Left forelimb (tissue), 1 donor: ENCODE measurements at places on chromosomes 16 and 17.

- DNase-seq: no peak
Measured at GRCh38 chr16:67346341-67346740, 19.7 kb downstream of the LRRC36 start.

DNA sequence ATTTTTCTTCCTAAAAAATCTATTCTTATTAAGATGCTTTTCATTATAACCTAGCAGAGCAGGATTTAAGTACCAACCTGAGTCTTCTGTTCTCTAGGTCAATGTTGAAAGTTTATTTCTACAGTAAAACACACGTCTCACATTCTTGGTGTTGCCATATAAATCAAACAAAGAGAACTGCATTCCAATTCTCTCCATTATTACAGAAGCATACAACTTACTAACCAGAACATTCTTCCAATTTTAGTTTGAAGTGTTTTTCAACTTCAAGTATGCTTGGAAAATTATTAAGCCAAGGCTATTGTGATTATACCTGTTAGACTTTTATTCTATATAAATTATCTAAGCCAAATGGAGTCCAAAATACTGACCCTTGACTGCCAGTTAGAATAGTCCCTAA is 110.4 kb upstream of the PMFBP1 start:
- no peak for DNase-seq

- DNase-seq: no peak
Measured at GRCh38 chr16:15450624-15451023, 16.2 kb downstream of the BMERB1 start.

DNA sequence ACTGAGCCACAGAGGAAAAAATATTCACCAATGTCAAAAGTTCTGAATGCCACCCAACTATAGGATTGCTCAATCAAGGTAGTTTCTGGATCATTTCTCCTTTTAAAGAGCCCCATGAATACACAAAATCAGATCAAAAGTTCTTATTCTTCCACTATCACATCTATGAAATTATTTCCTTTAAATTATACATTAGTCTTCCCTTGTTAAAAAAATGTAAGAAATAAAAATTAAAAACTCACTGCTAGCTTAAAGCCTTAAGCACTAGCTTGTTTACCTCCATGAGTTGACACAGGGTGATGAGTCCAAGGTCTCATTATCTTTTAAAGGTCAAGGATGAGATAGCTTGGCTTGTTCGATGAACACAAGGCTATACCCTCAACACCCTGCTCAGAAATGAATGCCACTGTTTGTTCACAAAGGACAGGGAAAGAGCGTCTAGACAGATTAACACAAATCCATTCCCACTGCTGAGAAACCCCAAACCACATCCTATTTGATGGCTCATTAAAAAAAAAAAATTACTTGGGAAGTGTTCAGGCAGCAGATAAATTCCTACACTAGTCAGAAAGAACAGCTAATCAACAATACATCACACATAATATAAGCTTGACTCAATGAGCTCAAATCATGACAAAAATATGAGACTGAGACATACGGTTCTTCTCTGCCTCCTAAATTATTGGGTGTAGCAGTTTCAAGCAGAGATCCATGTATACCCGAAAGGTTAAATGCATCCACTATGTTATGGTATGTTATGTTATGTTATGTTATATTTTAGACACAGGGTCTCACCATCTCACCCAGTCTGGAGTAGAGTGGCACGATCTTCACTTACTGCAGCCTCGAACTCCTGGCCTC is 118.9 kb downstream of the PARN start:
- DNase-seq: no peak

DNA sequence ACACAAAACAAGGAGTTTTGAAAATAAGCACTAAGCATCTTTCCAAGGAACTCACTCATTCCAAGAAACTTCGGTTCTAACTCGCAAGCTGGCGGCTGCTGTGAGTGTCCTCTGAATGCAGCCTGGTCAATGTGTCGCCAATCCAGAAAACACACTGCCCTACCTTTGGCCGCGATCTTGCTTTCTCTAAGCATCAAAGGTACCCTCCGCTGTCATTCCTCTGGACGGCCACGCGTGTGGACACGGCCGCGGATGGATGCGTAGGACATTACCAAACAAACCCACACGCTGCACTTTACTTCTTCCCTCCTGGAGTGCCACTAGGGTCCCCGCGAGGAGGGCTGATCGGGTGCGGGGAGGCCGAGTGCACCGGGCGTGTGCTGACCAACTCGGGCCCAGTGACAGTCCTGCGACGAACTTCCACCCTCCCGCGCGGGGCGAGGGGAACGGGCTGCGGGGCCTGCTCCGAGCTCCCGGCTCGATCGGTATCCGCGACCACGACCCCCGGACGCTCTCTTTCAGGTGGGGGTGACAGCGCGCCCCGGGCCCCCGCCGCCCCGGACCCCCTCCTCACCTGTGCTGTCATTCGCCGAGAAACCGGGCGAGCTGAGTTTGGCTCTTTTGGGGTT is 1.1 kb downstream of the CREBBP start:
- DNase-seq: no peak
